Activated CD8-positive, alpha-beta memory T cell treated with anti-CD3 and anti-CD28 coated beads for 1 hour (primary cell): ENCODE measurements at places on chromosomes 6 and 20.

DNA sequence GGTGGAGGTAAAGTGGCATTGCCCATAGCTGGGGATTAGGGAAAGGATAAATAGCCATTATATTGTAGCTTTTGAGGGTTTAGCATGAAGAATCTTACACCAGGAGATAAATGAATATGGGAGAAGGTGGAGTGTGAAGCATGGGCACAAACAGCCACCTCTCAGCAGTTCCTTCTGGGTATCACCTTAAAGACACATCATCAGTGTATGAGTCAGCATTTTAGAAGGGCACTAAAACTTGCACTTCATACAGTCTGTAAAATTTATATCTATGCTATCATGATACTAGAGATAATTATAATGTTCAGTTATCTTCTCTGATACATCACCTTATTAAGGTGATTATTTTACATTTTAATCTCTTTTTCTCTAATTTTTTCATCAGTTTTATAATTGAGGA, 25.3 kb downstream of the SLC35A1 start:
- DNase-seq: no peak

DNA sequence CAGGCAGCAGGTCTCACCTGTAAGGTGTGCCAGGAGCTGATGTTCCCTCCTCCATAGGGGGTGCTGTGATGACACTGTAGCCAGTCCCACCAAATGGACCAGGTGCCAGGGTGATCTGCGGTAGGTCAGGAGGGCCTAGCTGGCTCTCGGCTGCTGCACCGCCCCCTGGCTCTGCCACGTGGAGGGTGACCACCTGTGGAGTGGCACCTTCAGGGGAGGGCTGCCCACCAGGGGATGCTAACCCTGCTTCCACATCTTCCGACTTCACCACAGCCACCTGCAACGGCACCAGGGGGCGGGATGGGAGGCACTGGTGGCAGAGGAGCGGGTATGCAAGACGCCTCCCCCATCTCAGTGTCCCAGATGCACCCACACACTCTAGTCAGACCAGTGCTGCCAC, 18.3 kb downstream of the ZNF335 start:
- DNase-seq: no peak

- DNase-seq: no peak
Observed at GRCh38 chr6:3835055-3835731, 14.0 kb upstream of the FAM50B start.

GRCh38 chr20:1618954-1619540, 762 bp downstream of the SIRPB1 start:
- no peak for DNase-seq

DNA sequence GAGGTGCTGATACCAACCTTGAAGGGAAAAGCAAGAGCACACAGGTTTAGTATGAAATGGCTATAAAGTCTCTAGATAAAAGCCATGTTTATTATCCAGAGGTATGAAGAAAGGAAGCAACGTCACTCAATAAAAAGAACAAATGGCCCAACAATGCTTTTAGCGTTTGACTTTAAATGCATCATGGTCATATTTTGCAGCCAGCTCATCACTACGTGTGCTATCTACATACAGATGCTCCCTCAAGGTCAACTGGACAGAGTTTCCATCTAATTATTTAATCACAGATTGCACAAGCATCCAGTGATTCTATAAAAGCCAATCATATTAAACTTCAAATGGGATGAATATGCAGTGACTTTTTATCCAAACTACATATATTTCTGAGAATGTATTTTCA, 127.6 kb upstream of the SYNDIG1 start:
- no peak for DNase-seq

DNA sequence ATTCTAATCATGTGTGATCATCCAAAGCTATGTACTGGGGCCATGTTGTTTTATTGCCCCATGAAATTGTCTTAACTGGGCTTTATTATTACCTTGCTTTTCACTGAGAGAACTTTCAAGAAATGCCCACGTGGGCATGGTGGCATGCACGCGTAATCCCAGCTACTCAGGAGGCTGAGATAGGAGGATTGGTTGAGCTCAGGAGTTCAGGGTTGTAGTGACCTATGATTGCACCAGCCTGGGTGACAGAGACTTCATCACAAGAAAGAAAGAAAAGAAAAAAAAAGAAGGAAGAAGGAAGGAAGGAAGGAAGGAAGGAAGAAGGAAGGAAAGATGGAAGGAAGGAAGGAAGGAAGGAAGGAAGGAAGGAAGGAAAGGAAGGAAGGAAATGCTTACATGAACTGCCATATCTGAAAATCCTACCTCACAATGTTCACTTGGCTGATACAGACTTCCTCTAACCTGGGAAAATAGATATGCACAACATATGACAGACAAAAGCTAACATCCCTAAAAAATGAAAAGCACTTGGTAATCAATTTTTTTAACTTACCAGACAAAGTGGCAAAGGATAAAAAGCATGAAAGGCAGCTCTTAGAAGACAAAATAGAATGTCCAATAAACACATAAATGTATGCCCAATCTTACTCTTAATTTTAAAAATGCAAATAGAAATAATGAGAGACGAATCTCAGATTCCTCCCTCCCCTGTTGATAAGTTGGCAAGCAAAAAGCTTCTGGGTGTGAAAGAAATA, 25.5 kb upstream of the TMEM244 start:
- DNase-seq: no peak

DNA sequence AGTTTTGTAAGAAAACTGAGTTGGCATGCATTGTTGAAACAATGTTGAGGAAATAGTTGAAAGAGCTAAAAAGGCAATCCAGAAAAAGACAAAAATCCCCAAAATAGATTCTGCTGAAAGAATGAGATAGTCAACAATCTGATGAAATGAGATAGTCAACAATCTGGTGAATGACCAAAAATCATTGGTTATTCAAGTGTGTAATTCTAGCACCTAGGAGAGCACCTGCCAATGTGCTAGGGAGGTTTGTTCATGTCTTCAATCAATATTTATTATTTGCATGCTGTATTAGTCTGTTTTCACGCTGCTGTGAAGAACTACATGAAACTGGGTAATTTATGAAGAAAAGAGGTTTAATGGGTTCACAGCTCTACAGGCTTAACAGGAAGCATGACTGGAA, 307.1 kb upstream of the HSF2 start:
- no peak for DNase-seq

GRCh38 chr20:1005452-1006027, 3.4 kb upstream of the RSPO4 start:
- no peak for DNase-seq

GRCh38 chr6:30800871-30801270, 56.5 kb upstream of the IER3 start:
- no peak for DNase-seq

DNA sequence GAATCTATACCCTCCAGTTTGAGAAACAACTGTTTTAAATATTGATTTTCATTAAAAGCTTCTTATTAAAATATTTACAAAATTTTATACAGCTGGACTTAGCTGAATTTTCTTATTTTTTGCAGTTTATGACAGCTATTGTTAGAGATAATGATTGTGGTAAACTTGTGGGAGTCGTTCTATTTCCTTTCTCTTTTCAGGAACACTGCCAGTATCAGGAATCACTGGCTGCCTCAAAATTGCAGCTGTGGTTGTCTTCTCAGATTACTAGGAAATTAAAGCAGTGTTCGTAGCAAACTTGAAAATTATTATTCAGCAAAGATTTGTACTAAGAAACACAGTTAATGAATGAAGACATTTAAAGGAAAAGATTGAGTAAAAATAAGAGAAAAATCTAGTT, 311.0 kb downstream of the CENPW start:
- no peak for DNase-seq

- no peak for DNase-seq
Observed at GRCh38 chr6:115902436-115902835, 158.3 kb downstream of the FRK start.

DNA sequence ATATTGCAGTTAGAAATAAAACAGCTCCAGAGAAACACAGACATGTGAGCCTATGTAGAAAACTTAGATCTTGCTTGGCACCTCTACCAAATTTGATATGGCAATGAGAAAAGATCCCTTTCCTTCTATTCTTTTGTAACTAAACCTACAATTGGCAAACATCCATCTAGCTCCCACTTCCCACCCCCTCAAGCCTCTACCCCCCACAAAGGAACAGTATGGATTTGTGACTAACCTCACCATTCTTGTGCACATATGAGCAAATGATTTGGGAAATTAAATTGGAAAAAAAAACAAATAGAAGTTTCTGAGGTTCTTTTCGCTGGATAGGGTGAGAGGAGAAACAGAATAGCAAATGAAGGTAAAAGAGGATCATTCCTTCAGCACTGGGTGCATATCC, 85.8 kb upstream of the TIAM2 start:
- DNase-seq: no peak

GRCh38 chr6:110731196-110731595, 84.1 kb downstream of the CDK19 start:
- no peak for DNase-seq

DNA sequence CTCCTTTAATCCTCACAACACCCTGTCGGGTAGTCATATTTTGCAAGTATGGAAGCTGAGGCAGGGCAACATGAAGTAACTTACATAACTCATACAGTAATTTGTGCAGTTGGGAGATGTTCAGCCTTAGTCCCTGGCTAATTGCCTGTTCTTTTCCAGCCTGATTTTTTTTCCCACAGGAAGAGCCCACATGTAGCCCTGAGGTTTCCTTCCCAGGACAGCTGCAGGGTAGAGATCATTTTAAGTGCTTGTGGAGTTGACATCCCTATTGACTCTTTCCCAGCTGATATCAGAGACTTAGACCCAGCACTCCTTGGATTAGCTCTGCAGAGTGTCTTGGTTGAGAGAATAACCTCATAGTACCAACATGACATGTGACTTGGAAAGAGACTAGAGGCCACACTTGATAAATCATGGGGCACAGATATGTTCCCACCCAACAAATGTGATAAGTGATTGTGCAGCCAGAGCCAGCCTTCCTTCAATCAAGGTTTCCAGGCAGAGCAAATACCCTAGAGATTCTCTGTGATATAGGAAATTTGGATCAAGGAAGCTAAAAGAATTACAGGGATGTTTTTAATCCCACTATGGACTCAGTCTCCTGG, 5.0 kb upstream of the BTN2A1 start:
- DNase-seq: no peak
